DMS79 treated with DMSO at 0.1 percent for 48 hours (cell line): ENCODE measurements at places on chromosomes 2 and 18.
A peak's percentile ranks its signal among the peaks of the same experiment; 100 is the strongest.

- DNase-seq: no peak
Observed at GRCh38 chr2:95357717-95358280, 44.7 kb upstream of the FAHD2A start.

GRCh38 chr2:195628666-195629065 is 28.4 kb upstream of the SLC39A10 start:
- DNase-seq: no peak

- no peak for DNase-seq
Observed at GRCh38 chr18:74525741-74526140, 8.6 kb upstream of the CNDP1 start.

DNA sequence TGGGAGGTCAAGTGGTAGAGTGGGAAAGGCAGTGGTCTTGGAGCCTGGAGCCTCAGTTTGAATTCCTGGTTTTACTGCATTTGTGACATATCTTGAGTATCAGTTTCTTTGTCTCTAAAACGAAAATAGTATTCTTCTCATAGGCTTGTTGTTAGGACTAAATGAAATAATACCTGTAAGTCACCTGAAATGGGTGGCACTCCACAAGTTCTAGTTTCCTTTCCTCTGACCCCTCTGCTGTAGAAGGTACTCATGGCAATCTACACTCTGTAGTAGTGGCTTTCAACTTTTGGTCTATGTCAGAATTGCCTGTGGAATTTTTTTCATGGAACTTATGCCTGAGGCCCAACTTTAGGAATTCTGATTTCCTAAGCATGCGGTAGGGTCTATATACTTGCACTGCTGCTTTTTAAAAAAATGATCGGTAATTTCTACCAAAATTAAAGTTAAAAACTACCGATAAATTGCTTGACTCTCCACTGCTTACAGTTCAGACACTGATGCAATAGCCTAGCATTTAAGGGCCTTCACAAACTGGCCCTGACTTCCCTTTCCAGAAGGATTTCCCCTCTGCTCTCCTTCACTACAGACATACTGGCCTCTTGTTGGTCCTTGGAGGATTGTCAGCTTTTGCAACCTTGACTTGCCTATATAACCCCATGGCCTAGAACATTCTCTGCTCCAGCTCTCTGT is 47.2 kb downstream of the PLEK start:
- no peak for DNase-seq

- DNase-seq: no peak
Observed at GRCh38 chr2:110735366-110735765, 3.0 kb downstream of the ACOXL start.

- peak; percentile 93 for DNase-seq
Observed at GRCh38 chr18:48216639-48217257, 192.4 kb downstream of the ZBTB7C start.

GRCh38 chr2:45856391-45857274 is 205.2 kb downstream of the PRKCE start:
- DNase-seq: no peak

DNA sequence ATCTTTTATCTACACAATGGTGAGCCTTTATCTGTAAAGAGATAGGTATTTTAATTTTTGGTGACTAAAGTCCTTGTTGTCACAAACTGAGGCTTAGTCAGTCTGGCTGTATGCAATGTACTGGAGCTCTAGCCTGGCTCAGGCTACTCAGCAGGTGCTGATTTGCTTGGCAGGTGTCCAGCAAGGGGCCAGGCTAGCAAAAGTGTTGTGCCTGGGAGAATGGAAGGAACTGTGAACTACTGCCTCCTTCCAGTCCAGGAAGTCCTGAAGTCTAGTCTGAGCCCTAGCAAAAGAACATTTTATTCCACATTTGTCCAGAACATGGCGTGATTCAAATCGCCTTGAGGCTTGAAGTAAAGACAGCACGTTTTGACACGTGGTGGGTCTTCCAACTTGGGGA is 260.5 kb downstream of the CCDC85A start:
- no peak for DNase-seq

DNA sequence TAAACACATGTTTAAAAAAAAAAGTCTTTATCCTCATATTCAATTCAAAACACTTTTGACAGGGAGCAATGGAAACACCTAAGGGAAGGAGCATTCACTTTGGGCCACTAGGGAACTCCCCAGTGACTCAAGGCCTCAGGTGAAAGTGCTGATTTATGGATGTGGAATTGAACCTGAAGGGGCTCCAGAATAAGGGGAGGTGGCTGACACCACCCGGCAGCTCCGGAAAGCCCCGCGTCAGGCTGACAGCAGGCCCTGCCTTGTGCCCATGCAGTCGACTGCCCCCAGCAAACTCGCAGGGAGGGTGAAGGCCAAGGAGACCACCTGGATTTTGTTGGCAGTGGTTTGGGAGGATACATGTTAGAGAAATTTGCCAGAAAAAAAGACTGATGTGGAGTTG is 275.3 kb upstream of the NCKAP5 start:
- no peak for DNase-seq
